CD4-positive, alpha-beta memory T cell (primary cell): ENCODE measurements at places on chromosomes 1 and 21. TPM values are rescaled to one million over a fixed set of nuclear protein-coding genes. Genes with fewer than 3 reads are reported as not detected.
A peak's percentile ranks its signal among the peaks of the same experiment; 100 is the strongest.

GRCh38 chr21:32702702-32703101 is 25.1 kb downstream of the SYNJ1 start:
- H3K4me3 ChIP-seq = no peak overlapping the region
- peaks cover 4% of the 10 kb centered on the region for H3K36me3 ChIP-seq
- DNase-seq = no peak
- H3K27me3 ChIP-seq = no peaks in the 10 kb centered on the region
- no peaks in the 10 kb centered on the region for H3K4me1 ChIP-seq

GRCh38 chr1:195958131-195958530 is 650.1 kb downstream of the KCNT2 start:
- H3K4me1 ChIP-seq = no peaks in the 10 kb centered on the region
- H3K27me3 ChIP-seq = no peaks in the 10 kb centered on the region
- no peaks in the 10 kb centered on the region for H3K36me3 ChIP-seq
- no peak for DNase-seq

- no peaks in the 10 kb centered on the region for H3K36me3 ChIP-seq
- no peaks in the 10 kb centered on the region for H3K27me3 ChIP-seq
- no peak overlapping the region for H3K27ac ChIP-seq
- no peak for DNase-seq
- peaks cover 18% of the 10 kb centered on the region for H3K4me1 ChIP-seq
Measured at GRCh38 chr1:67148516-67149178, 13.9 kb upstream of the C1orf141 start.

DNA sequence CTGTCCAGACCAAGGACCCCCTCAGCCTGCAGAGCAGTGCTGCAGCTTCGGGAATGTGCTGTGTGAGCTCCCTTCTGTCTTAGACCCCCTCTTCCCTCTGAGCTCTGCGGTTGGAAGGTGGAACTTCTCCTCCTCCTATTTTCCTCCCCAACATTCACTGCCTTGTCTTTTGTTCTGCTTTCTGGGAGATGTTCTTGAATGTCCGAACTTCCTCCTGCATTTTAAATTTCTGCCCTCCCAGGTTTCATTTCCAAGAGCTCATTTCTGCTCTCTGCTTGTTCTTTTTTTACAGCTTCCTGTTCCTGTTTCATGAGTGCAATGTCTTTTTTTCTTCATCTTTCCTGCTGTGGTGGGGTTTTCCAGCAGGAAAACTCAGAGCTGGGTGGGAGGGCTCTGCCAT is 29.3 kb downstream of the RRP1 start:
- no peaks in the 10 kb centered on the region for H3K4me1 ChIP-seq
- no peaks in the 10 kb centered on the region for H3K27me3 ChIP-seq
- no peak overlapping the region for H3K27ac ChIP-seq

Gene PTPN22
- 38.1 TPM for polyA plus RNA-seq

DNA sequence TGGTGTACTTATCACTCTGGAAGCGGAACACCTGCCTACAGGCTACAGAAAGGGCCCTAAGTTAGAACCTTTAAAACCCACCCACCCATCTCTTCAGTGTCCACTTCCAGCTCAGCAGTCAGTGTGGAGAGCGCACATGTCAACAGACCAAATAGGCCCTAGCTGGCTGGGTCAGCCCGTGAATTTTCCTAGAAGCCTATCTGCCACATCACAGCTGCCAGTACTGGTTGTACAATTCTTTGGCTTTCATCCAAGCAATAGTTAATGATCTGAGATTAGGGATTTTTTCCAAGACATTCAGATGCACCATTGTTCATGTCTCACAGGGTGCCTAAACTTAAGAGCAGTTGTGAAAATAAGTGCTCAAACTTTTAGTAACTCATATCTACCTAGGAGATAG is 197.1 kb downstream of the KCNK2 start:
- no peak for DNase-seq
- H3K4me1 ChIP-seq = no peaks in the 10 kb centered on the region
- H3K27me3 ChIP-seq = no peaks in the 10 kb centered on the region

GRCh38 chr1:55632906-55633305 is 417.7 kb upstream of the USP24 start:
- no peaks in the 10 kb centered on the region for H3K27me3 ChIP-seq
- DNase-seq = no peak
- H3K27ac ChIP-seq = no peak overlapping the region

DNA sequence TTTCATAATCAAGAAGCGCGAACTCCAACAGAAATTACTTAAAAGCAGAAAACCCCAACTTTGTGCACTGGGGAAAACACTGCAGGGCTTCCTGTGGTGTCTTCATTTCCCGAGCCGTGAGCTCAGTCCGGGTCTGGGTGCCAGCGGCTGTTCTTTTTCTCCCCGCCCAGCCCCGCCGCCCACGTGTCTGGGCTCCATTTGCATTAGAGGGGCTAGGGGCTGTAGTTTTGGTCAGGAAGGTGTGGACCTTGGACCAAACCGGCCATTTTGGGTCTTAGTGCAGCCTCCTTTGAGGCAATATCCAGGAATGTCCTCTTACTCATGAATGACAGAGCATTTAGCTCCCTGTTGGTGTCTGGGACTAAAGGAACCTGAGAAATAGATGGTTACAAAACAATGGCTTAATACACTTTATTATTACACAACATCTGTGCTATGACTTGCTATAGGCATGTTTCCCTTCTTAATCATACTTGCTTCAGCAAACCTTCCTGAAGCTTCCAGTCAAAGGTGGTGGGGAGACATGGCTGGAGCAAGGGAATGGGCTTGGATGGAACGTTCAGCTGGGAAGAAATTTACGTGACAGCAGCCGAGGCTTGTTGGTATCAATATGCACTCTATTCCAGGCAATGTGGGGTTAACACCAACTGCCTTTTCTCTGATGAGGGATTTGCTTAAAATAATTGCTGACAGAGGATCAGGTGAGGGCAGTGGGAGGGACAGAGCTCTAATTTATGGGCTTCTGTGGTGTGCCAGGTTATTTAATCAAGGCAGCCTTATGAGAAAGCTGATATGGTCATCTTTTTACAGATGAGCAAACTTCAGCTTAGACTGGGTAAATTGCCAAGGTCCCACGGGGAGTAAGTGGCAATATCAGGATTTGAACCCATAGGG is 1.1 kb downstream of the AGTRAP start:
- peak overlapping the region; percentile 81 for H3K27ac ChIP-seq
- no peaks in the 10 kb centered on the region for H3K27me3 ChIP-seq

GRCh38 chr1:162910161-162910560 is 49.2 kb upstream of the CCDC190 start:
- no peaks in the 10 kb centered on the region for H3K4me1 ChIP-seq
- DNase-seq = no peak
- H3K36me3 ChIP-seq = no peaks in the 10 kb centered on the region

Gene THEM5
- polyA plus RNA-seq = not detected

GRCh38 chr1:194069831-194070218 is 883.4 kb upstream of the B3GALT2 start:
- no peaks in the 10 kb centered on the region for H3K27me3 ChIP-seq
- H3K27ac ChIP-seq = no peak overlapping the region
- H3K4me1 ChIP-seq = no peaks in the 10 kb centered on the region
- H3K4me3 ChIP-seq = no peak overlapping the region
- no peak for DNase-seq

Gene HEYL
- 0.23 TPM for polyA plus RNA-seq

DNA sequence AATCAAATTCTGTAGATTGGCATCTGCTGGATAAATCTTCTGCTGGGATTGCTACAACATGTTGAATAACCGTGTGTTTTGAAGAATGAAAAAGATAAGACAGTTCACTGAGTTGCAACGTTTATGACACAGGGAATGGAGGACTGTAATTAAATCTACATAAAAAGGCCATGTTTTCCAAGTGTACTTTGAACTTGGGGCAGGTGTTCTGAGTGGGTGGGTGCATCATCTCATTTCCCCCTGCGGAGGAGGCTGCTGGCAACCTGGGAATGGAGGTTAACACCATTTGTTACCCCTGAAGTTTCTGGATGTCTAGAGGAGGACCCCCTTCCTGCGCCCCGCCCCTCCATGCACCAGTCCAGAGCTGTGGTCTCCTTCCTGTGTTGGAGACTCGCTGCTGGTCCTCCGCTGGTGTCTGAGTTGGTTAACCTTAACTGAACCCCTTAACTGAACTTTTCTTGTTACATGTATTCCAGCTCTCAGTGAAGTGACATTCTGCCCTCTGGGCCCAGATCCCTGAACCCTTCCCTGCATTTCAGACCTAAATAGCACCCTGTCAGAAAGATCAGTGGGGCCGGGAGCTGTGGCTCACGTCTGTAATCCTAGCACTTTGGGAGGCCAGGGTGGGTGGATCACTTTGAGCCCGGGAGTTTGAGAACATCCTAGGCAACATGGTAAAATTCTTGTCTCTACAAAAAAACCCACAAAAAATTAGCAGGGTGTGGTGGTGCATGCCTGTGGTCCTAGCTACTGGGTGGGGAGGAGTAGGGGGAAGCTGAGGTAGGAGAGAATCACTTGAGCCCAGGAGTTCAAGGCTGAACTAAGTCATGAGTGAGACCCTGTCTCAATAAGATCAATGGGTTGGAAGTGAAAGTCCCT is 31.8 kb downstream of the UCK2 start:
- no peak for DNase-seq
- H3K4me3 ChIP-seq = no peak overlapping the region
- no peak overlapping the region for H3K27ac ChIP-seq
- no peaks in the 10 kb centered on the region for H3K36me3 ChIP-seq
- H3K4me1 ChIP-seq = no peaks in the 10 kb centered on the region
- H3K27me3 ChIP-seq = no peaks in the 10 kb centered on the region

Gene ANXA9
- 0.33 TPM for polyA plus RNA-seq

Gene CFAP141
- not detected for polyA plus RNA-seq

DNA sequence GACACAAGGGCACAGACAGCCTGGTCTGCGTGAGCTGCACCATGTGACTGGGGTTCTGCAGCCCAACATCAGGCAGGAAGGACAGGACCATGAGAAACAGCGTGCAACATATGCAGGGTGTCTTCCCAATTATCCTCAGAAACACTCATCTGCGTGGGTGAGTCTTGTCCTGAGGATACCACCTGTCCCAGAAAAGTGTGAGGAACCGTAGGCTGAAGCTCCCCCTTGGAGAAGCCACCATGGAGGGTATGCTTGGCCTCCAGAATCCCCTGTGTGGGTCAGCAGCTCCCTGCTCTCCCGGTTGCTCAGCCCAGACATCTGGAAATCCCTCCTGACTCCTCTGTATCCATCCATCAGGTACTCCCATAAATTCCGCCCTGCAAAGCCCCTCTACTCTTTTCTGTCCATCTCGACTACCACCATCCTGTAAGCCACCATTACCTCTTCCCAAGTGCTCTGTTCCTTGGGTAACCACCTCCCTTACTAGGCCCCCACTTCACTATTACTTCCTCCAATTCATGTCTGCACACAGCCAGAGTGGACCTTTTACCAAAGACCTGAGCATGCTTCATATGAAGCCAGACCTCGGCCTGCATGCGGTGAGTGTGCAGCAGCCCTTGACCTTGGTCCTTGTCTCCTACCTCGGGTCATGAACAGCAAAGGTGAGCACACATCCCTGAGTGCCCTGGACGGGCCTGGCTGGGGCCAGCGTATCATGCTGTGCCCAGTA is 33.0 kb downstream of the ETS2 start:
- no peak for DNase-seq
- H3K4me1 ChIP-seq = no peaks in the 10 kb centered on the region
- H3K36me3 ChIP-seq = no peaks in the 10 kb centered on the region
- H3K27me3 ChIP-seq = no peaks in the 10 kb centered on the region
- no peak overlapping the region for H3K27ac ChIP-seq
- H3K4me3 ChIP-seq = no peak overlapping the region

GRCh38 chr1:192008281-192008825 is 149.9 kb upstream of the RGS18 start:
- no peak overlapping the region for H3K27ac ChIP-seq
- H3K27me3 ChIP-seq = no peaks in the 10 kb centered on the region
- H3K36me3 ChIP-seq = no peaks in the 10 kb centered on the region
- no peaks in the 10 kb centered on the region for H3K4me1 ChIP-seq
- DNase-seq = no peak
- H3K4me3 ChIP-seq = no peak overlapping the region

DNA sequence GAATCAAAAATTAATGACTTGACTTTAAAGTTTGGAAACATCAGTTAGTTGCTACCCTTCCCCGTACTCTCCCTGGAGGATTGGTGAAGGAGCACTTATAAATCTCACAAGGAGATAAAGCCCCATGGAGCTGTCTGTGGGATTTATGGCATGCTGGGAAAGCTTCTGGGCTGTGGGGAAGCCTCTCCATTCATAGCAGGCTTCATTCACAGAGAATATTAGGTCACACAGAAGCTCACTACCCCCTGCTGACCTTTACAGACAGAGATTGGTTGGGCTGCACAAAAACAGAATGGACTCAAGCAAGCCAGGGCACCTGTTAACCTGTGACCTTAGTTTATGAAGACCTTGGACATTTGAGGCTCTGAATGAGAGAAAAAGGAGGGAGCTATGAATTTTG is 32.1 kb downstream of the RGL1 start:
- H3K4me1 ChIP-seq = peaks cover 2% of the 10 kb centered on the region
- no peak overlapping the region for H3K27ac ChIP-seq
- no peak overlapping the region for H3K4me3 ChIP-seq
